ENCODE measurements at places on chromosomes 4 and X. TPM values are rescaled to one million over a fixed set of nuclear protein-coding genes. Genes with fewer than 3 reads are reported as not detected.

The IL3RA gene
- total RNA-seq = not detected

The CITED1 gene
- total RNA-seq = 0.12 TPM

The IQCM gene
- not detected for total RNA-seq

The PDGFRA gene
- total RNA-seq = 18.0 TPM

The LINC00632 gene
- 0.48 TPM for total RNA-seq

The ETDB gene
- total RNA-seq = not detected

The SSX2B gene
- total RNA-seq = 3.7 TPM

The PLK4 gene
- 32.5 TPM for total RNA-seq

The MFAP3L gene
- 1.9 TPM for total RNA-seq

The DCTD gene
- 70.6 TPM for total RNA-seq

The ARR3 gene
- not detected for total RNA-seq

The GABRG1 gene
- not detected for total RNA-seq

The SNX12 gene
- total RNA-seq = 75.6 TPM

The ETDA gene
- not detected for total RNA-seq

The PRKG2 gene
- total RNA-seq = not detected

The SSX4 gene
- not detected for total RNA-seq

The PPEF1 gene
- total RNA-seq = not detected

The NLRP2B gene
- not detected for total RNA-seq

The GAGE13 gene
- 1.4 TPM for total RNA-seq

The SLC10A4 gene
- 0.49 TPM for total RNA-seq
